ENCODE measurements at places on chromosomes 2 and 18. TPM values are rescaled to one million over a fixed set of nuclear protein-coding genes. Genes with fewer than 3 reads are reported as not detected.

The C2orf78 gene
- total RNA-seq, result not detected

The LCT gene
- 0.08 TPM for total RNA-seq

The PROKR1 gene
- total RNA-seq, result 0.13 TPM

The MAP4K4 gene
- 83.9 TPM for total RNA-seq

The RTTN gene
- 12.4 TPM for total RNA-seq

The FAM228B gene
- 9.6 TPM for total RNA-seq

The GALNT13 gene
- 0.78 TPM for total RNA-seq

The VWA3B gene
- not detected for total RNA-seq

The RAB6C gene
- not detected for total RNA-seq

The ARHGAP28 gene
- total RNA-seq, result 5.3 TPM

The FEV gene
- total RNA-seq, result not detected

The FZD7 gene
- total RNA-seq, result 30.3 TPM

The NBEAL1 gene
- total RNA-seq, result 12.5 TPM

The TTN gene
- under 0.01 TPM for total RNA-seq

The RFTN2 gene
- total RNA-seq, result 4.5 TPM

The MEP1B gene
- not detected for total RNA-seq

The CFC1 gene
- total RNA-seq, result not detected

The CRIM1 gene
- 125 TPM for total RNA-seq

The ITGA4 gene
- 58.6 TPM for total RNA-seq

The AGXT gene
- not detected for total RNA-seq

The FAP gene
- total RNA-seq, result 15.5 TPM
